ENCODE measurements at places on chromosomes 1 and 21. TPM values are rescaled to one million over a fixed set of nuclear protein-coding genes. Genes with fewer than 3 reads are reported as not detected.

GRCh38 chr1:37741130-37741529 lies 23.8 kb downstream of the EPHA10 start:
- no peaks in the 10 kb centered on the region for H3K36me3 ChIP-seq
- H3K27ac ChIP-seq, result no peak overlapping the region
- H3K4me1 ChIP-seq, result peaks cover 3% of the 10 kb centered on the region
- no peak overlapping the region for H3K4me3 ChIP-seq
- no peak for DNase-seq

DNA sequence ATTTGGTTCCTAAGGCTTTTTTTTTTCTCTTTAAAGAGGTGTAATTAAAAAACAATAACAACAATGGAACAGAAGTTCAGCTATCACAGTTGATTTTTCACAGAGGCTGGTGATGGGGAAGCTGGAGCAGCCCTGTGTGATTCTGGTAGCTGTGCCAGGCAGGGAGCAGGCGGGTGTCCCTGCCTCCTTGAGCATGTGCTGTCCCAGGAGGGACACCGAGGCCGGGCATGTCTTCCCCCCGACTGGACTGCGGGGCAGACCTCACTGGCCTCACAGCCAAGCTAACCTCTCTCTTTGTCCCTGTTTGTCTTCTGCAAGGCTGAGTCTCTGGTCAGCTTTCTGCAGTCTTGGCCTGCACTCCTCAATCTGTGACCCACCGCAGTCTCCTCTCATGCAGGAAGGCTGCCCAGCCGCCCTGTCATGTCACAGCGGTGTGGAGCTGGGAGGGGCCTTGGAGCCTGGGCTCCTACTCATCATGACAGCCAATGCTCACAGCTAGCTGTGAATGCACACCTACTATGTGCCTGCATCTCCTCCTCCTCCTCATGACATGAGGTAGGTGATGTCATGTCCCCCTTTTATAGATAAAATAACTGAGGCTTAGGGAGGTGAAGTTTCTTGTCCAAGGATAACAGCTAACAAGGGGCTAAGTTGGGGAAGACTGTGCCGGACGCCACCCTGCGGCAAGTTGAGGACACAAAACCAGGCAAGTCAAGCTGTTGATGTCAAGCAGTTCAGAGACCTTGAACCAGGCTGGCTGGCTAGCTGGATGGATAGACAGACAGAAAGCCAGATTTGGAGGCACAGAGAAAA lies 10.3 kb upstream of the ACTL8 start:
- H3K4me3 ChIP-seq, result no peak overlapping the region
- H3K27ac ChIP-seq, result no peak overlapping the region
- H3K36me3 ChIP-seq, result no peaks in the 10 kb centered on the region
- peaks cover 5% of the 10 kb centered on the region for H3K27me3 ChIP-seq
- DNase-seq, result no peak

DNA sequence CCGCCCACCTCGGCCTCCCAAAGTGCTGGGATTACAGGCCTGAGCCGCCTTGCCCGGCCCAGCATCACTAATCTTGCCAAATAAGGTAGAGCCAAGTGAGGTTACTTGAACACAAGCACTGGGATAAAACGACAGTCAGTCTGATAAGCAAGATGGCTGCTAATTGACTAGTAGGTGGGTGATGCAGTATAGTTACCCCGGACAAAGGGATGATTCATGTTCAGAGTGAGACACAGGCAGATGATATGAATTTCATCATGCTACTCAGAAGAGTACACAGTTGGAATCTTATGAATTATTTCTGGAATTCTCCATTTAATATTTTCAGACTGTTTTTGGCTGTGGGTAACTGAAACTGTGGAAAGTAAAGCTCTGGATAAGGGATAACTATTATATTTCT lies 178.4 kb downstream of the USP25 start:
- H3K27me3 ChIP-seq, result peaks cover 3% of the 10 kb centered on the region
- no peak overlapping the region for H3K4me3 ChIP-seq
- H3K36me3 ChIP-seq, result peaks cover under 1% of the 10 kb centered on the region
- H3K4me1 ChIP-seq, result no peaks in the 10 kb centered on the region
- H3K27ac ChIP-seq, result no peak overlapping the region
- DNase-seq, result no peak

TMIGD3 gene
- total RNA-seq, result not detected

CD52 gene
- 2.8 TPM for total RNA-seq

CFHR2 gene
- total RNA-seq, result not detected
